ENCODE measurements at places on chromosomes 16 and 17.

GRCh38 chr16:2776500-2777139, 460 bp downstream of the ELOB start:
- DNase-seq: no peak

- no peak for DNase-seq
These were observed 14.2 kb downstream of the AXIN2 start for GRCh38 chr17:65547253-65547670.

- no peak for DNase-seq
These were observed 6.9 kb downstream of the PPP1R9B start for GRCh38 chr17:50143461-50144176.

- peak; percentile 79 for DNase-seq
These were observed at the start of gene GGA2 for GRCh38 chr16:23510164-23510914. GGA2 (minus strand) TSS chr16:23510494; CDS start chr16:23510411, 83 bp downstream.

All from NCI-H774 (cell line).